Effector memory CD4-positive, alpha-beta T cell (primary cell): ENCODE measurements at places on chromosomes 7 and 10.

DNA sequence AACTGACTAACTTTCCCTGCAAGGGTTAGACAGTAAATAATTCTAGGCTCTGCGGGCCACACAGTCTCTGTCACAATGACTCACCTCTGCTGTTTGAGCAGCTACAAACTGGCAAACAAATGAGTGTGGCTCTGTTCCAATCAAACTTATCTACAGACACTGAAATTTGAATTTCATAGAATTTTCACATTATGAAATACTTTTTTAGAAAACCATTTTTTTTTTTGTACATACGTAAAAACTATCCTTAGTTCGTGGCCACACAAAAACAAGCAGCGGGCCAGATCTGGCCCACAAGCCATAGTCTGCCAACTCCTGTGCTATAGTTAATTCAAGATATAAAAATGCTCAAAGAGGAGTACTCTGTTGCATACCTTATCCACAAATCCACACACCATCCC lies 32.6 kb downstream of the PIP4K2A start:
- peak; percentile 50 for DNase-seq

DNA sequence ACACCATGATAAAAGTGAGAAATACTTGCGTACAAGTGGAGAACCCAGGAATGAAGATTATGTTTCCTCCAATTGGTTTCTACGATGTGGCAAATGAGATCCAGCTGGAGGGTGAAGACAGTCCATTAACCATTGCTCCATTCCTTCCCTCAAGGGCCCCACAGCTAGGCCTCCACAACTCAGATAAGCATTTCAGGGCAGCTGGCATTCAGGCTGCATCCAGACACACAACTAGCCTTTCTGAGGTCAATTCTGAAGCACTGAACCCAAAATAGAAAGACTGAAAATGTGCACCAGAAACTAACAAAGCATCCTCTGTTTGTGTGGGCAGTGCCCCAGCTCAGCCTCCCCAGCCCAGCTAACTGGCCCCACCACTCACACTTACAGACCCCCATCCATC lies 94.8 kb downstream of the GSAP start:
- no peak for DNase-seq

GRCh38 chr7:36863901-36864701 lies 139.8 kb upstream of the AOAH start:
- DNase-seq = no peak

GRCh38 chr10:82402906-82403401 lies 528.0 kb downstream of the NRG3 start:
- no peak for DNase-seq

GRCh38 chr7:39733881-39734632 lies 110.7 kb downstream of the RALA start:
- no peak for DNase-seq

GRCh38 chr10:49518982-49519578 lies 19.8 kb downstream of the ERCC6 start:
- DNase-seq = no peak

- DNase-seq = no peak
Measured at GRCh38 chr10:78470267-78471103, 436.8 kb downstream of the RPS24 start.

- no peak for DNase-seq
Measured at GRCh38 chr10:62772186-62772974, 32.1 kb upstream of the ADO start.

GRCh38 chr10:44853148-44853734 lies 57.9 kb upstream of the TMEM72 start:
- DNase-seq = no peak

DNA sequence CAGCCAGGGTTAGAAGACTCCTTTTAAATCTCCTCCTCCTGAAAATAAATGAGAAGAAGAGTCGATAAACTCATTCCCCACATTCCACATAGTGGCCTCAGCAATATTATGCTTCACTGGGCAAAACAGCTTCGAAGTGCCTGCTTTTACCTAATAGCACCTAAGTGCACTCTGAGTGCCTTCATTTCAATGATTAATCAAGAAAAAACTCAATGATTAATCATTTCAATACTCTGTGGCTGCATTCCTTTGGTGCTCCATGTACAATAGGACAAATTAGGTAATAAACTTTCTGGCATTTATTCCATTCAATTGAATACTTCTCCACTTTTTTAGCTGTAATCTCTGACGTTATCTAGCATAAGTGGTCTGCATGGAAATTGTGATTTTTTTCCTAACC lies 174.6 kb downstream of the CCDC71L start:
- no peak for DNase-seq

DNA sequence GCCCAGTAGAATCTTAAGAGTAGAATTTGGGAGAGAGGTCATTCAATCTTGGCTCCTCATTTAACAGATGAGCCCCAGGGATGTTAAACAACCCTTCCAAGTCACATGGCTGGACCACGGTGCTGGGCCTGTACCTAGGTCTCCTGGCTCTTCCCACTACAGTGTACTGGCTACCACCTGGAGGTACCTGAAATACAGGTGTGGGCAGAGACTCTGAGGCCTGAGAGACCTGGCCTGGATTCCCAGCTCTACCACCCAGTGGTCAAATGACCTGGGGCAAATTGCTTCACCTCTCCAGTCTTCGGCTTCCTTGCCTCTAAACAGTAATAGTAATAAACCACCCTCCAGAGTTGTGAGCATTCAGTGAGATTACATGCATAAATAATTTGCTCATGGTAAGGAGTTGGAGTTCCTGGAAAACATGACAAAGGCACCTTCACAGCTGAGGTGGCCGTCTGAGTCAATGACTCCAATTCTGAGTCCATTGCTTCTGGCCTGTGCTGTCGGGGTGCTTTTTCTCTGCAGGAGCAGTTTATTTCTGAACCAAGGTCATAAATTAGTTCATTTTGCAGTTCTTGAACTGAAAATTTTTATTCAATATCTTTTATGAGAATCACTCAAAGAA lies 2.7 kb downstream of the GOT1 start:
- no peak for DNase-seq

DNA sequence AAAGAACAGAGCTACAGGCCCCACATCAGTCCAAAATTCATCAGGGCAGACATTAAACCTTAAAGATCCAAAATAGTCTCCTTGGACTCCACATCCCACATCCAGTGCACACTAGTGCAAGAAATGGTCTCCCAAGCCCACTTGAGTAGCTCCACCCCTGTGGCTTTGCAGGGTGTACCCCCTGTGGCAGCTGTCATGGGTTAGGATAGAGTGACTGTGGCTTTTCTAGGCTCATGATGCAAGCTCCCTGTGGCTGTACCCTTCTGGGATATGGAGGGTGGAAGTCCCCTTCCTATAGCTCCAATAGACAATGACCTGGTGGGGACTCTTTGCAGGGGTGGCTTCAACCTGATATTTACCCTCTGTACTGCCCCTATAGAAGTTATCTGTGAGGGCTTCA lies 128.8 kb upstream of the DKK1 start:
- DNase-seq = no peak

GRCh38 chr10:99123851-99124250 lies 111.8 kb downstream of the HPSE2 start:
- no peak for DNase-seq

- no peak for DNase-seq
Measured at GRCh38 chr7:43577485-43577951, 5.4 kb upstream of the STK17A start.
